ENCODE measurements at places on chromosomes 6 and 20. TPM values are rescaled to one million over a fixed set of nuclear protein-coding genes. Genes with fewer than 3 reads are reported as not detected.

The ISM1 gene
- total RNA-seq, result 5.3 TPM

The HTR1B gene
- not detected for total RNA-seq

The EMILIN3 gene
- 0.58 TPM for total RNA-seq

The CTAGE9 gene
- not detected for total RNA-seq

The SUMO4 gene
- 10.1 TPM for total RNA-seq

The PCMTD2 gene
- total RNA-seq, result 34.6 TPM

The TMEM74B gene
- total RNA-seq, result 1.9 TPM

The AVP gene
- total RNA-seq, result not detected

The AIG1 gene
- 2.9 TPM for total RNA-seq

The DOK5 gene
- 37.1 TPM for total RNA-seq

The CLIC1 gene
- 385 TPM for total RNA-seq

The ZBTB12 gene
- 4.6 TPM for total RNA-seq

The CASS4 gene
- 3.1 TPM for total RNA-seq

The NMBR gene
- total RNA-seq, result not detected

The HLA-F gene
- 270 TPM for total RNA-seq

The SLC22A3 gene
- total RNA-seq, result not detected

The DLL1 gene
- 0.17 TPM for total RNA-seq

The ID1 gene
- total RNA-seq, result 2.7 TPM

The OR2H1 gene
- total RNA-seq, result not detected

The GMEB2 gene
- total RNA-seq, result 13.9 TPM

The KIAA0408 gene
- 8.2 TPM for total RNA-seq

The APCDD1L gene
- not detected for total RNA-seq

The RNF39 gene
- total RNA-seq, result not detected

All from activated CD4-positive, alpha-beta T cell treated with anti-CD3 and anti-CD28 coated beads, Interleukin-2, amount 10 ng/mL, durations not matched to agents 24 days and 14 days (primary cell).